SJSA1 (cell line): ENCODE measurements at places on chromosomes 3 and 15. TPM values are rescaled to one million over a fixed set of nuclear protein-coding genes. Genes with fewer than 3 reads are reported as not detected.

DNA sequence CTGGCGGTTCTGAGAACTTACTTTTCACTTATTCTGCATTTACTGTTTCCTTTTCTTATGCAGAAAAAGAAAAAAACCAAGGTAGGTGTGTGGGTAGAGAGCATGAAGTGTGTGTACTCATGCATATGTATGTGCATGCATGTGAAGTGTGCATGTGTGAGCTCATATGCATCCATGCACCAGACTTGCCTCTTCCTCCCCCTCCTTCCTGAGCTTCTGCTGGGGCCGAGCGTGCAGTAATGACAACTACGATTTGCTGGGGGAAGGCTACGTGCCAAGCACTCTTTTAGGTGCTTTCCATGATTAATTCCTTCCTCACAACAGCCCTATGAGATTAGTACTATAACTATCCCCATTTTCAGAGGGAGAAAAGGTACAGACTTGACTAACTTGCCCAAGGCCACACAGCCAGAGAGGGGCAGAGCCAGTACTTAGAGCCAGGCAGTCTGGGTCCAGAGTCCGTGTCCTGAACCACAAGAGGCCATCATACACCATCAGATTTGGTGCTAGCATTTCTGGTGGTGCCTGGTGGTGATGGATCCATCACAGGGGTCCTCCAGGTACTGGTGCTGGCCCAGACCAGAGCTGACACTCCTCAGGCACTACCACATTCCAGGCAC lies 46.7 kb downstream of the CAPN3 start:
- no peaks in the 10 kb centered on the region for H3K27me3 ChIP-seq
- no peak for DNase-seq
- no peaks in the 10 kb centered on the region; the same call in 1 of the 2 replicates for H3K4me1 ChIP-seq
- no peak overlapping the region for H3K27ac ChIP-seq
- H3K4me3 ChIP-seq: no peak overlapping the region

- DNase-seq: no peak
- no peak overlapping the region for H3K4me3 ChIP-seq
- no peaks in the 10 kb centered on the region for H3K4me1 ChIP-seq
- H3K27me3 ChIP-seq: no peaks in the 10 kb centered on the region
- no peak overlapping the region for H3K27ac ChIP-seq
Measured at GRCh38 chr3:100175637-100176280, 61.5 kb upstream of the FILIP1L start.

DNA sequence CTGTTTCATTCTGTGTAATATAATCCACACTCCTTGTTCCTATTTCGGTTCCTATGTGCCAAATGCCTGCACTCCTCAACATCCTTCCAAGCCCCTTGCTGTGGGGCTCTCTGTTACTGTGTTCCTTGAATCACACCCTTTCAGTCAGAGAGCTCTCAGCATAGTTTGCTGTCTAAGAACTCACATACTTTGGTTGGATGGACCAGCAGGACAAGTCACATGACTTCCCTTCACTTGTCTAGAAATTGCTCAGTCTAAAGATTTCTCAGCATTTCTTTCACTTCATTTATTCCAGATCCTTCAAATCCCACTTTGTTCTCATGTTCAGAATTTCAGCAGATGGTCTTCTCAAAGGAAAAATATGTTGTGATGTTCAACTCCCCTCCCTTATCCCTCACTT lies 203.5 kb upstream of the PFN2 start:
- no peaks in the 10 kb centered on the region for H3K27me3 ChIP-seq
- H3K36me3 ChIP-seq: no peaks in the 10 kb centered on the region
- no peak for DNase-seq
- no peak overlapping the region for H3K27ac ChIP-seq
- no peaks in the 10 kb centered on the region; the same call in 1 of the 2 replicates for H3K4me1 ChIP-seq
- H3K4me3 ChIP-seq: no peak overlapping the region

RARRES1 gene
- total RNA-seq: 0.66 and 4.9 TPM in 2 replicates
